Cerebellum (tissue), 4 donors: ENCODE measurements at places on chromosomes 2 and 18. TPM values are rescaled to one million over a fixed set of nuclear protein-coding genes. Genes with fewer than 3 reads are reported as not detected.

Gene GRHL1
- 17.2 TPM for total RNA-seq

Gene ITPRIPL1
- 4.9 TPM for total RNA-seq

Gene GALNT14
- total RNA-seq = 12.2 TPM

Gene IMPA2
- 8.1 TPM for total RNA-seq

Gene HOXD9
- not detected for total RNA-seq

Gene FEV
- total RNA-seq = not detected

Gene CGREF1
- total RNA-seq = 22.1 TPM

Gene C1QL2
- total RNA-seq = 0.27 TPM

Gene FAM228A
- total RNA-seq = 3.5 TPM

Gene CNGA3
- 3.0 TPM for total RNA-seq

Gene RNF181
- total RNA-seq = 39.8 TPM

Gene SLC5A7
- total RNA-seq = 3.1 TPM

Gene SPRED2
- 16.3 TPM for total RNA-seq

Gene KIAA1328
- total RNA-seq = 36.5 TPM

Gene DYNAP
- not detected for total RNA-seq

Gene TWIST2
- 1.3 TPM for total RNA-seq

Gene HES6
- total RNA-seq = 45.3 TPM

Gene FOXI3
- 0.36 TPM for total RNA-seq

Gene TRIM54
- total RNA-seq = 1.2 TPM

Gene APCDD1
- 41.6 TPM for total RNA-seq

Gene CFAP65
- total RNA-seq = 1.00 TPM

Gene GPR17
- 8.9 TPM for total RNA-seq

Gene ITGB6
- total RNA-seq = 0.27 TPM
